ENCODE measurements at places on chromosomes 16 and 17. TPM values are rescaled to one million over a fixed set of nuclear protein-coding genes. Genes with fewer than 3 reads are reported as not detected.
A peak's percentile ranks its signal among the peaks of the same experiment; 100 is the strongest.

KRTAP9-8 gene
- not detected for total RNA-seq

DNA sequence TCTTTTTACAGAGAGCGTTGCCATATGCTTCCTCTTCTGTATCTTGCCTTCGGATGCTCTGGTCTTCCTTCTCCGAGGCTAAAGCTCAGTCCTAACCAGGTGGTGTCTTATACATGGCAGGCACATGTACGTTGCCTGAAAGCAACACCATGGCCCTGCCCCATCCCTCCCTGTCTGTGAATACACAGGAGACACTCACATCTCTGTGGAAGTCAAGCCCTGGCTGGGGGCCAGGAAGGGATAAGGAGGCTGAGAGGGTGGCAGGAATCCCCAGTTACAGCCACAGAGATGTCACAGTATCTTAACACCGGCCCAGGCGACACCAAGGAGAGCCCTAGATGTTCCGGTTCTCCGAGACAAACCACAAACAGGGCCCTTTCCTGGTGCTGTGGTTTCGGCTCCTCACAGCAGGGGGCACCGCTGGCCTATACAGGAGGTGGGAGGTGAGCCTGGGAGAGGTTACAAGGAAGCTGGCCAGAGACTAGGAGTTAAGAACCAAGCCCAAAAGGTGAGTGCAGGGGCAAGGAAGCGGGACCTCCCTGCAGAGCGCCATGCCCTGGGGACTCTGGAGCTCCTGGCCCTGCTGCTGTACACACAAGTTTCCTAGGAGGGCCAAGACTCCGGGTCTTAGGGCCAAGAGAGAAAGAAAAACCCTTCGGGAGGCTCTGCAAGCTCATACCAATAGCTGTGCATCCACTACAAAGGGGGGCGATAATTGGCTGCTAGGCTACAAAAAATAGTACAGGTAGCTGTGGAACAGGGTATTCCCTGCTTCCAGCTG lies 41.7 kb downstream of the SRL start:
- no peak overlapping the region for H3K4me3 ChIP-seq
- no peaks in the 10 kb centered on the region for H3K36me3 ChIP-seq
- peaks cover 6% of the 10 kb centered on the region for H3K4me1 ChIP-seq
- H3K27ac ChIP-seq, result no peak overlapping the region
- peak; percentile 52 for DNase-seq

TBC1D3C gene
- not detected for total RNA-seq

- H3K36me3 ChIP-seq, result peaks cover 2% of the 10 kb centered on the region
- H3K27me3 ChIP-seq, result no peaks in the 10 kb centered on the region
- H3K4me1 ChIP-seq, result no peaks in the 10 kb centered on the region
- H3K4me3 ChIP-seq, result no peak overlapping the region
- H3K27ac ChIP-seq, result no peak overlapping the region
- DNase-seq, result no peak
Observed at GRCh38 chr17:1867307-1867706, 37.5 kb downstream of the RPA1 start.

DNA sequence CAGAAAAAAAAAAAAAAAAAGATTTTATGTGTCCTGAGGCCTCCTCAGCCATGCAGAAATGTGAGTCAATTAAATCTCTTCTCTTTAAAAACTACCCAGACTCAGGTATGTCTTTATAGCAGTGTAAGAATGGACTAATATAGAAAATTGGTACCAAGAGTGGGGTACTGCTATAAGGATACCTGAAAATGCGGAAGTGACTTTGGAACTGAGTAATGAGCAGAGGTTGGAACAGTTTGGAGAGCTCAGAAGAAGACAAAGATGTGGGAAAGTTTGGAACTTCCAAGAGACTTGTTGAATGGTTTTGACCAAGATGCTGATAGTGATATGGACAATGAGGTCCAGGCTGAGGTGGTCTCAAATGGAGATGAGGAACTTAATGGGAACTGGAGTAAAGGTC lies 17.3 kb upstream of the CNEP1R1 start:
- no peak for DNase-seq
- H3K36me3 ChIP-seq, result no peaks in the 10 kb centered on the region
- H3K27me3 ChIP-seq, result no peaks in the 10 kb centered on the region
- H3K27ac ChIP-seq, result no peak overlapping the region
- no peak overlapping the region for H3K4me3 ChIP-seq
- H3K4me1 ChIP-seq, result no peaks in the 10 kb centered on the region

- H3K36me3 ChIP-seq, result no peaks in the 10 kb centered on the region
- no peak for DNase-seq
- H3K27ac ChIP-seq, result no peak overlapping the region
- no peak overlapping the region for H3K4me3 ChIP-seq
Observed at GRCh38 chr16:86427433-86427851, 82.9 kb upstream of the FOXF1 start.

- no peak overlapping the region for H3K4me3 ChIP-seq
- no peak for DNase-seq
Observed at GRCh38 chr16:86320237-86320595, 190.1 kb upstream of the FOXF1 start.

CDH16 gene
- total RNA-seq, result not detected

DNA sequence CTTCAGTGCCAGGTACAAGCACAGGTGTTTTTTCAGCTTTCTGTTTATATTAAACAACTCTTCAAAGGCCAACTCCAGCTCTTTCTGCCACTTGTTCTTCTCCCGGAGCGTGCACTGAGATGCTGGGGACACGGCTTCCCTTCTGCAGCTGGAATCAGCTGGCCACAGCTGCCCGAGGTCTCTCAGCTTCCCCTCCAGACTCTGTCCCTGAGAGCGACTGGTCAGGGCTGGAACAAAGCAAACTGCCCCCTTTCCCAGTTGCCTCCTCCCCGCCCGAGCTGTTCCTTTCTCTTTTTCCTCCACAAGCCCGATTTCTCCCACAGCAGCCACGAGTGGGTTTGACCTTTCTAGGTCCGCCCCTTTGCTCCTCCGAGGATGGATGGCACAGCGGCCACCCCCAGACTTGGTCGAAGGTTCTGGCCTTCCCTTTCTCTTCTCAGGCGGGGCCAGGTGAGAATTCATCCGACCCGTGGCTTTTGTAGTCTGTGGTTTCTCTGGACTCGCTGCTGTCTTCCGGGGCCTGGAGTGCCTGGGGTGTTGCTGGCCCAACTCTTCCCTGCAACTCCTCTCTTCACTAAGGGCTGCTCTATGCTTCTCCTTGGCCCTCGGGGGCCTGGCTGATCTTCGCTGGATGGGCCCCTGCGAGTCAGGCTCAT lies 11.5 kb downstream of the CEP295NL start:
- H3K4me1 ChIP-seq, result peaks cover 72% of the 10 kb centered on the region
- H3K36me3 ChIP-seq, result peaks cover 29% of the 10 kb centered on the region
- H3K27me3 ChIP-seq, result no peaks in the 10 kb centered on the region

- no peaks in the 10 kb centered on the region for H3K36me3 ChIP-seq
- H3K4me3 ChIP-seq, result no peak overlapping the region
- peaks cover 23% of the 10 kb centered on the region for H3K4me1 ChIP-seq
- H3K27ac ChIP-seq, result peak overlapping the region; percentile 69
Observed at GRCh38 chr17:65515959-65516948, 45.2 kb downstream of the AXIN2 start.

DNA sequence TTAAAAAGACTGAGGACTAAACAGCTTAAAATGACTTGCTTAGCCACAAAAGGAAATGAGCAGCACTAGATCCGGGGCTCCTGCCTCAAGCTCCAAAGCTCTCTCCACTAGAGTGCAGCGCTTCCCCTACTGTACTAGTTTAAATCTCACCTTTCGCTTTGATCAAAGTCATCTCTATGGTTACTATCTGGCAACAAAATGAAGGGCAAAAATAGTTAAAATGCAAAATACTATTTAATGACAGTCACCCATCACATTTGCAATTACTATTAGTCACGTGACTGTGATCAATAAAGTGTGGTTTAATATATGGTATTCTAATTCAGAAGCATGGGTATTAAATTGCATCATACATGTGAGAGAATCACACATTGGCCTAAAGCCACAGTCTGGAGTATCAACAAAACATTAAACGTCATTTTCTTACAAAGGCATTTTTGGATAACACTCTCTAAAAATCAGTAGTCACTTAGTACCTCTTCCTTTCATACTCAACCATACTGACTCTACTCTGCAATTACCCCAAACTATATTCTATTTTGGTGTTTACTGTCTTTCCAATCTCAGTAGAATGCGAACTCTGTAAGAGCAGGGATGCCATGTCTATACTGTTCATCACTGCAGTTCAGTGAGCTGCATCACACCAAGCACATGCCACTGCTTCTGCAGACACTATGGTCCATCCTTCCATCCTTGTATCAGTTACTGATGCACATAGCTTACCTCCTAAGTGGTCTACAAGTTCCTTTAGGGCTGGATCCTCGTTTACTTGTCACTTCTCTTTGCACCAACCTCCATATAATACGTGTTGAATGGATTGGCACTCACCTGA lies 6.2 kb downstream of the PSMD12 start:
- H3K27me3 ChIP-seq, result no peaks in the 10 kb centered on the region
- no peak for DNase-seq
- no peak overlapping the region for H3K27ac ChIP-seq

- peak overlapping the region; percentile 93 for H3K27ac ChIP-seq
- no peak overlapping the region for H3K4me3 ChIP-seq
- H3K4me1 ChIP-seq, result peaks cover 65% of the 10 kb centered on the region
- H3K36me3 ChIP-seq, result peaks cover 28% of the 10 kb centered on the region
Observed at GRCh38 chr17:79952265-79952877, 83.3 kb downstream of the TBC1D16 start.

DNA sequence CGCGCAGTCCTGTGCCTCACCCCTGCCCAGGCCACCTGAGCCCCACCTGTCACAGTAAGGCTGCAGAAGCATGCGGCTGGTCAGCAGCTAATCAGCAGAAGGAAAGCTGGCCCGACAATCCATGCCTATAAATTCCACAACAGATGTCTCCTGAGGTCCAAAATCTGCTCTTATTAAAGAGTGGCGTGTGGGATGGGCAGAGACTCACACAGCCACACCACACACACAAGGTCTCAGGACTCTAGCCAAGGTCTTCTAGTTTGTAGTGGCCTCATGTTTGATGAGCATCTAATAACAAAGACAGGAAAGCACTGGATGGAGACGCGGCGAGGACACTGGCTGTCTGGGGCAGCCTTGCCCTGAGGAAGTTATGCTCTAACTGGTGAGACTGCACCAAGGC lies 55.9 kb downstream of the ANKRD11 start:
- no peak overlapping the region for H3K27ac ChIP-seq
- H3K27me3 ChIP-seq, result no peaks in the 10 kb centered on the region
- peaks cover 53% of the 10 kb centered on the region for H3K4me1 ChIP-seq
- no peaks in the 10 kb centered on the region for H3K36me3 ChIP-seq

Data from spinal cord (tissue), 10 donors.